ENCODE measurements at places on chromosomes 6 and 20. TPM values are rescaled to one million over a fixed set of nuclear protein-coding genes. Genes with fewer than 3 reads are reported as not detected.

DNA sequence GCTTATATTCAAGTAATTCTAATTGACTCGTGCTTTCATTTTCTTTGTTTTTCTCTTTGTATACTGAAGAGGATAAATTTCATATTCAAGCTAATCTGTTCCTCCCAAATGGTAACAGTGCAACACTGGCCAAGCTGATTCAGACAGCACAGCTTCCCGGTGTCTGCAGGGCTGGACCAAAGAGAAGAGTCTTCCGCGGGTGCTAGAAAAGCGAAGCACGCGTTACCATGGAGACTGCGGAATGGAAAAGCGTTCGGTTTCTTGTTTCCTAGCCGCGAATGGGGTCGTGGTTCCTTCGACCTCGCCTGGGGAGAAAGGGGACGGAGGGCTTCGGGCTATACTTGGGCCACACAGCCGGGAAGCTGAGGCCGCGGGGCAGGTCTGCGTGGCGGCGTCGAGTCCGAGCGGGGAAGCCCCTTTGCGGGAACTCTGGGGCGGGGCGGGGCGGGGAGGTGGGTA is 6.2 kb upstream of the ZNF311 start:
- peak; percentile 68 for DNase-seq

Gene PAX1
- polyA plus RNA-seq: not detected

Gene SLPI
- 9,786 TPM for polyA plus RNA-seq

Gene FAM162B
- 3.2 TPM for polyA plus RNA-seq

Gene ULBP1
- polyA plus RNA-seq: 0.27 TPM

GRCh38 chr6:137799950-137800568 is 67.0 kb upstream of the TNFAIP3 start:
- peak; percentile 55 for DNase-seq

Gene EFCAB8
- not detected for polyA plus RNA-seq

- peak; percentile 78 for DNase-seq
Observed at GRCh38 chr6:35973670-35974222, 50.7 kb downstream of the SLC26A8 start.

DNA sequence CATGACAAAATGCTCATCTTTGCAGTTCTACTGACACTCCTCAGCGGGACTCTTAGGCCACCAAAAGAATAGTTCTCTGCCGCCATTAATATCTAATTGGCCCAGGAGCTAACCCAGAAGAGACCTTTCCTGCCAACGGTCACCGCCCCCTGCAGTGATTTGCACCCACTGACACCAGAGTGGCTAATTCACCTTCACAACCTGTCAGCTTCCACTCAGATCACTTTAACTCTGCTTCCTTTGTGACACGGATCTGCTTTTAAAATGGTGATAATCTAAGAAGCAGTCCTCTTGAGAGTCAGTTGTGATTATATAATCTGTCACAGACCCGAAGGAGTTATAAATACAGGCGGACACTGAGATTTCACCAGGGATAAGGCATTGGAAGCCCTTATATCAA is 172.8 kb downstream of the FRK start:
- no peak for DNase-seq

Gene GPX5
- polyA plus RNA-seq: not detected

- no peak for DNase-seq
Observed at GRCh38 chr20:41608606-41609005, 9.6 kb downstream of the CHD6 start.
